Stimulated activated CD4-positive, alpha-beta T cell treated with anti-CD3 and anti-CD28 coated beads, TNF-alpha, amount 100 ng/mL, for 1 hour (primary cell): ENCODE measurements at places on chromosomes 3 and 15.

GRCh38 chr3:23341147-23341838 is 138.2 kb downstream of the UBE2E2 start:
- no peak for DNase-seq

DNA sequence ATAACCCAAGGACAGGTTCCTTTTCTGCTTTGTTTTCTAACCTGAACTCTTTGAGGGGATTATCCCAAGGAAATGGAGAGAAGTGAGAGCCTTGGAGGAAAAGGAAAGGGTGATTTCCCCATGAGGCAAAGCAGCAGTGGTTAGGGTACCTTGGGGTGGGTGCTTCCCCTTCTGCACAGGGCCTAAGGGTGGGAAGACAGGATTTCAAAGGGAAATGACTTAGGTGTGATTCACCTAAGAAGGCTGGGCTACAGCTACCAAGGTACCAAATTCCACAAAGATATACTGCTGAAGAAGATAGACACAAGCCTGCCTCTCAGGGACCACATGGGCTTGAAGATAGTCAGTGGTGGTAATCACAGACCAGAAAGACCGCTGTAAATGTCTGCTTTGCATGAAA is 325.3 kb upstream of the DPH6 start:
- no peak for DNase-seq

DNA sequence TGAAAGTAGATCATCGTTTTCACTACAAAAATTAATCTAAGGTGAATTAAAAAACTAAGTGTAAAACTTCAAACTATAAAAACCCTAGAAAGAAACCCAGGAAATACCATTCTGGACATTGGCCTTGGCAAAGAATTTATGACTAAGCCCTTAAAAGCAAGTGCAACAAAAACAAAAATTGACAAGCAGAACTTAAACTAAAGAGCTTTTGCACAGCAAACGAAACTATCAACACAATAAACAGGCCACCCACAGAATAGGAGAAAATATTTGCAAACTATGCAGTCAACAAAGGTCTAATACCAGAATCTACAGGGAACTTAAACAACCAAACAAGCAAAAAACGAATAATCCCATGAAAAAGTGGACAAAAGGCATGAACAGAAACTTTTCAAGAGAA is 302.0 kb downstream of the CHST2 start:
- DNase-seq, result no peak

GRCh38 chr3:17352620-17353019 is 389.8 kb downstream of the TBC1D5 start:
- DNase-seq, result no peak

- DNase-seq, result no peak
Observed at GRCh38 chr3:63934041-63934866, 22.1 kb upstream of the SCAANT1 start.

DNA sequence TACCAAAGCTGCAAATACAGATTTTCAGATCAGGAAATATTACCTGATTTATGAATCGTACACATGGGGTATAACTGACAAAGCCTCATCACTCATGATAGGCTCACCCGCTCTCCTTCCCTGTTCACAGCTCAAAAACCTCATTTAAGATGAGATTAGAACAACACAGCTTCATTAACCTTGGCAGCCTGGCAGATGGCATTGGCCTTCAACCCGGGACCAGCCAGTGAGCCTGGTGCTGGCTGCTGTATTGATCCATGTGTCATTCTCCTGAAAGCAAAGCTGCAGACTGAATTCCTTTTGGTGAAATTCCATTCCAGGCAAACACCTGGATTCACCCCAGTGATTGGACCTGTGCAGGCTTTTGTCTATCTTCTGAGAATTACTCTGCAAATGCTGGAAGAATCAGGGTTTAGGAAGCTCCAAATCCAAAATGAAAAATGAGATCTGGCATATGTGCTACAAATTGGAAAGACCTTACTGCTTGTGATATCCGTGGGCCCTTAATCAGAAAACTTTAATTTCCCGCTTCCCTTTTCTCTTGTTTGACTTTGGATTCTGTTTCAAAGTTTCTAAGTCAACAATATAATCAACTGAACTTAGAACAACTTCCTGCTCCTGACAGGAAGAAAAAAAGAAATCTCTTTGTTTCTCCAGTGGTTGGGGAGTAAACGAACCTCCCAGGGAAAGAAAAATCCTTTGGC is 189.1 kb upstream of the KBTBD8 start:
- no peak for DNase-seq

DNA sequence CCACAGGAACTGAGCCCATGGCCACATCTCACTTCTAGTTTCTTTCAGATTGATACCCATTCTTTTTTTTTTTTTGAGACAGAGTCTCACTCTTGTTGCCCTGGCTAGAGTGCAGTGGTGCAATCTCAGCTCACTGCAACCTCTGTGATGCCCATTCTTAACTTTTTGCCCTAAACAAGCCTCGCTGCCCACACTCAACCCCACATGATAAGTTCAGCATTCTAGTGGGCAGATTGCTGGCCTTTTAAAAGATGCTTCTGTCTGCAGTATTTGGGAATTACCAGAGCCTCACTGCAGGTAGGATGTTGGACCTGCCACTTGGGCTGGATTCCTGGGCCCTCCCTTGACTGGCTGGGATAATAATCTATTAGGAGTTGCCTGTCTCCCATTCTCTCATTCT is 51.0 kb downstream of the TRANK1 start:
- DNase-seq, result no peak

GRCh38 chr3:63961891-63962290 is 49.7 kb upstream of the SCAANT1 start:
- no peak for DNase-seq

DNA sequence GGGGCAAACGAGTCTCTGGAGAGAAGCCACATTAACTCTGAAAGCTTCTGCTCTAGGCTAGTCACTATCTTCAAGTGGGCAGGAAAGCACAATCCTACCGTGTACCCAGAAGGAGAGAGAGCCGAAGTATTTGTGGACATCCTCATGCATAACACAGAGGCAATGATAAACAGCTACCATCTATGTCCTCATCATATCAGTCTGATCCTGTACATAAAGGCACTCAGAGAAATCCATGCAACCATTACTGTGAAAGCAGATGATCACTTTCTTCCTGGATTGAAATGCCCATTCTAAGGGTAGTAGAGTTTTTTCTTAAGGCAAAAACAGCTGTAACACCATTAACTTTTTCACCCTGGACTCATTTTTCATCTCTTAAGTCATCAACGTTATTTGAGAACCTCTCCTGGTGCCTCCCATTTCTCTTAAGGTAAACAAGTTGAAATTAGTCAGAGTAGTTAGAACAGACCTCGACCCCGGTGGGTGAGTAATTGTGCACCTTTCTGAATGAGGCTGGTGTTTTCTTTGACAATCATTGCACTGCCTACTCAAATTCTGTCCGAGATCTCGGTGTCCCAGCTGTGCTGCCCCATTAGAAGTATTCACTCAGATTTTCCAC is 327.4 kb downstream of the SHQ1 start:
- DNase-seq, result no peak

GRCh38 chr15:94070356-94071295 is 160.7 kb upstream of the MCTP2 start:
- no peak for DNase-seq

DNA sequence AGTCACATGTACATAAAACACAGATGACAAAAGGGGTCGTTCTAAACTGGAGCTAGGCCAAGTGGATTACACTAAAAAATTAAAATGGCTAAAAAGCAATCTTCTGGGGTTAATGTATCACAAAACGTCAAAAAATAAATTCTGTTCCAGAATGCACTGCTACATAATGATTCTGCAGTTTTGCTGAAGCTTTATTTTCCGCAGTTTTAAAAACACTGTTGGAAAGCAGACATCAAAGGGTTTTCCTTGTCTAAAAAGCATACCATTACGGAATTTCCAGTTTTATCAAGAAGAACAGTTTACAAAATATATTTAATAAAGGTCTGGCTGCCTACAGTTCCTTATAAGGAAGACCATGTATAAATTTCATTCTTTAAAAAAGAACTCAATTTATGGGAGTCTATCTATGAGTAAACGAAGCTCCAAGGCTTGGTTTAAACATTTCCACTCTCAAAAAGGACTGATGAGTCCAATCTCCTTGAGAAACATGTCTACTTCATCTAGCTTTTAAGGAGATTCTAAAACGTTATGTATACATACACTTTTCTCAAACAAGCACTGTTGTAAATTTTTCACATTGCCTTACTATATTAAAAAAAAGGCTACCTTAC is 1.3 kb downstream of the DMXL2 start:
- DNase-seq, result no peak
